ENCODE measurements at places on chromosomes 4 and X.

- no peak for DNase-seq
These were observed 295.1 kb downstream of the INPP4B start for GRCh38 chr4:142550965-142551364.

- DNase-seq: peak; percentile 30
These were observed at the start of gene KCND1 for GRCh38 chrX:48971249-48972219. TSS of gene KCND1 (minus strand) at chrX:48971844. CDS start at chrX:48970271, 1,573 bp downstream.

GRCh38 chr4:5759236-5760075, 48.5 kb downstream of the EVC start:
- no peak for DNase-seq

GRCh38 chr4:39759569-39759968, 61.6 kb downstream of the UBE2K start:
- no peak for DNase-seq

GRCh38 chr4:142777045-142777743, 68.9 kb downstream of the INPP4B start:
- DNase-seq: no peak

DNA sequence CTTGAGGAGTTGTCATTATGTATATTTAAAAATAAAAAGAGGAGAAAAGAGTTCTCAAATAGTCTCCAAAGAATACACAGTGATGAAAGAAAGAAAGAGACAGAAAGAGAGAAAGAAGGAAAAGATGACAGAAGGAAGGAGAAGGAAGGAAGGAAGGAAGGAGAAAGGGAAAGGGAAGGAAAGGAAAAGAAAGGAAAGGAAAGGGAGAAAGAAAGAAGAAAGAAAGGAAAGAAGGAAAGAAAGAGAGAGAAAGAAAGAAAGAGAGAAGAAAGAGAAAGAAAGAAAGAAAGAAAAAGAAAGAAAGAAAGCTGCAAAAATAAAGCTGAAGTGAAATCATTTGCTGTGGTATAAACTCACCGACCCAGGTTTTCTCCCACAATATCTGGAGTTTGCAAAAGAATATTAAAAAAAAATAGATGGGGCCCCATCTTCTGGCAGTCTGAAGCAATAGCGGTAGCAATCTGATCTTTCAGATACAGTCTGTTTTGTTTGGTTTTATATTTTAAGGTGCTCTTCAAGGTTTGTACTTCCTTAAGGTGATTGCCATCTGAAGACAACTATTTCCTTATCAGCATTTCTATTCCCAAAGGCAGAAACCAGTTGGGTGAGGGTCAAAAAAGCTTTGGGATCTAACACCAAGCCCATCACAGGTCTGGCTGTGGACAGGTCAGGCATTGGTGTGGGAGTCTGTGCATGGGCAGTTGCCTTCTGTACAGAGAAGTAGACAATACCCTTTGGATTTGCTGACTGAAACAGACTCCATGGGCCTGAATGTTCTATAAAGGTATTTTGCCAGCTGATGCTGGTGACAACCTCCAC, 160.4 kb downstream of the CPEB2 start:
- peak; percentile 43 for DNase-seq

GRCh38 chr4:185256446-185256845, 47.0 kb downstream of the SNX25 start:
- no peak for DNase-seq

DNA sequence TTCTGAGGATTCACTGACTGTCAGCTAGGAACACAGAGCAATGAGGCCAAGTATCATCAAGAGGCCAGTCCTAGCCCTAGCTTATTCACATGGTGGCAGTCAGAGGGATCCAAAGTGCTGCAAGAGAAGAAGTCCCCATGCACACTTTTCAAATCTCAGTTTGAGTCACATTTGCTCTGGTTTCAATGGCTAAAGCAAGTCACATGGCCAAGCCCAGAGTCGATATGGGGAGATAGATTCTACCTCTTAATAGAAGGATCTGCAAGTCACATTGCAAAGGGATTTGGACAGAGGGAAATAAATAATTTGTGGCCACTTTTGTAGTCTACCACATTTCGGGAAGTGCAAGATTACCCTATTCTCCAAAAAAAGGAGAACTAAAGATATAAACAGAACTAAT, 3.7 kb upstream of the LCORL start:
- DNase-seq: no peak

GRCh38 chr4:140839888-140840790, 84.0 kb upstream of the TBC1D9 start:
- DNase-seq: no peak

DNA sequence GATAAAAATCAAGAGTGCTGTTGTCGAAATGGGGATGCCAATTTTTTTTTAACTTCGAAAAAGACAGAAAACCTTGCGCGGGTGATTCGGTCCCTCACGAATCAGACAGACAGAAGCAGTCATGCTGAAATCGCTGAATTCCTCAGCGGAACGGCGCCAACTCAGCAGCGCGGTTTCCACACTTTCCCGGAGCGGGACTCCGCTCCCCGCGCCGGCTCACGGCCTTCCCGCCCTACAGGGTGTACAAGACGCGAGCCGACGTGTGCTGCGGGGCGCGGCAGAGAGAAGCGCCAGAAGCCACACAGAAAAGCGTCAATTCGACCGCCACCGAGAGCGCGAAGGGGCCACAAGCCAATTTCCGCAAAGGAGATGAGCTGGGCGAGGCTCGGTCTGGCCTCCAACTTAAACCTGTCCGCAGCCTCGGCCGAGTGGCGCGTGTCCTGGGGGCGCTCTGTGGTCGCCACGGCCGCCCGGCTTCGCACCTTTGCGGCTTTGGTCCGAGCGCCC, 1.3 kb downstream of the NEXMIF start:
- no peak for DNase-seq

GRCh38 chr4:184284742-184285141, 67.1 kb upstream of the ENPP6 start:
- no peak for DNase-seq

DNA sequence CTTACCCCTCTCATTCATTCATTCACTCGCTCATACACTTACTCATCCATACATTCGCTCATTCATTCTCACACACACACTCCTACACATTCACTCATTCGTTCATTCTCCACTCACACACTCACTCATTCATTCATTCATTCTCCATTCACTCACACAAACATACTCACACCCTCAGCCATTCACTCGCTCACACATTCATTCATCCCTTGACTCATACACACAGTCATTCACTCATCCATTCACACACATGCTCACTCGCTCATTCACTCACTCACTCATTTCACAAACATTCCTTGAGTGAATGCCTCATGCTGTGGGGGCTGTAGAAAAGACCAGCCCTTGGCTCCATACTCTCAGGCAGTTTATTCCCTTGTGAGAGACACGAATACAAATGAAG, 151.1 kb upstream of the MAMLD1 start:
- DNase-seq: peak; percentile 38

DNA sequence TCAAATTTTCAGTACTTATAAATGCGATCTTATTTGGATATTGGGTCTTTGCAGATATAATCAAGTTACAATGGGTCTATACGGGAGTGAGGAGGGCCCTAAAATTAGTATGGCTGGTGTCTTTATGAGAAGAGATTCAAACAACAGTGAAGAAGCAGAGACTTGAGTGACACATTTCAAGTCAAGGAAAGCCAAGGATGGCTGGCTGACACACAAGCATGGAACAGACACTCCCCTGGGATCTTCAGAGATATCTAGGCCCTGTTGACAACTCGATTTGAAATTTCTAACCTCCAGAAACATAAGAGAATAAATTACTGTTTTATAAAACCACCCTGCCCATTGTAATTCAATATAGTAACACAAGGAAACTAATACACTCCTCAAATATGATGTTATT, 1886.0 kb upstream of the PCDH7 start:
- no peak for DNase-seq

- DNase-seq: peak; percentile 55
These were observed at the start of gene ARMCX2 for GRCh38 chrX:101659601-101660063. TSS of gene ARMCX2 (minus strand) at chrX:101659850. CDS start at chrX:101657588, 2,262 bp downstream.

DNA sequence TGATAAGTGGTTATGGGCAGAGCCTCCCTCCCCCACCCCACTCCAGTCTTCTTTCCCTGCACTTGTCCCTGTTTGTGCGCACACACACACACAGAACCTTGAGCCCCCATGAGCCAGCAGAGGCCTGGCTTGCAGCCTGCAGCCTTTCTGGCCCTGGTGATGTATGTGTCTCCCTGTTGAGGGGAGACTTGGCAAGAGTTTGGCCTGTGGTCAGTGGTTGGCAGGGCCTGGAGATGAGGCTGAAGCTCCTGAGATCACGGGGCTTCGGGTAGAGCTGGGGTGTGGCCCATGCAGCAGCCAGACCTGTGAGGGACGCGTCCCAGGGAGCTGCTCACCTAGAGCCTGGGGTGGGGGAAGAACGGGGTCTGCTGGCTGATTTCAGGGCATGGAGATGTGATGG, 2.3 kb downstream of the GPR173 start:
- no peak for DNase-seq

DNA sequence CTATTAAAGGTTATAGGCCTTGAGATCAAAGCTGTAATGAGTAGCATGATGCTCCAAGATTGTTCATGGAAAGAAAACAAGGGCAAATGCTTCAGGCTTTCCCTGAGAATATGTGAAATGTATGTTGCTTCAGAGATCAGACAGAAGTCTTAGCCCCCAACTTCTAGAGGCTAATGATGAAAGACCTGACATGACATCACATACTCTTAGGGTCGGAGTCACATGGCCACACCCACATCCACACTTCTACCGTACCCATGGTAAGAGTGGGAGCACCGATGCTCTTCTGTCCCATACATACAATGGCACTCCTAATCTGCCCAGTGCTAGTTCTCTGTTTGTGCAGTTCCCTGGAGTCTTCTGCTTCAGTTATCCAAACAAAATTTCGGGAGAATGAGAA, 111.9 kb upstream of the ACSL4 start:
- DNase-seq: no peak

DNA sequence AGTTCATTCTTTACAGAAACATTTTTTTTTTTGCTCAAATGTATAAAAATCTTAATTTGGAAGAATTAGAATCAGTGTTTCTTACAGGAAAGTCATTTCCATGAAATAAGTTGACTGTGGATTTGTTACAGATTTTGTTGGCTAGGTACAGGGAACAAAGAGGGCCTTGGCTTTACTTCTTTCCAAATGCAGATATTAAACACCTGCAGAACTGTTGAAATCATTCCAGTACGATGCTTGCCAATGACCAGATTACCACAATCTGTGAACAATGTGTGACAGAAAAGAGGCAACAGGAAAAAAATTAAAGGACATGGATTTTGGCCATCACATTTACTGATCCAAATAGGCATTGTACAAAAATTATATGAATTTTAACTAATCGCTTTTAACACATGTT, 70.8 kb downstream of the ANXA10 start:
- no peak for DNase-seq

GRCh38 chr4:89111833-89112563, 665 bp downstream of the TIGD2 start:
- no peak for DNase-seq

DNA sequence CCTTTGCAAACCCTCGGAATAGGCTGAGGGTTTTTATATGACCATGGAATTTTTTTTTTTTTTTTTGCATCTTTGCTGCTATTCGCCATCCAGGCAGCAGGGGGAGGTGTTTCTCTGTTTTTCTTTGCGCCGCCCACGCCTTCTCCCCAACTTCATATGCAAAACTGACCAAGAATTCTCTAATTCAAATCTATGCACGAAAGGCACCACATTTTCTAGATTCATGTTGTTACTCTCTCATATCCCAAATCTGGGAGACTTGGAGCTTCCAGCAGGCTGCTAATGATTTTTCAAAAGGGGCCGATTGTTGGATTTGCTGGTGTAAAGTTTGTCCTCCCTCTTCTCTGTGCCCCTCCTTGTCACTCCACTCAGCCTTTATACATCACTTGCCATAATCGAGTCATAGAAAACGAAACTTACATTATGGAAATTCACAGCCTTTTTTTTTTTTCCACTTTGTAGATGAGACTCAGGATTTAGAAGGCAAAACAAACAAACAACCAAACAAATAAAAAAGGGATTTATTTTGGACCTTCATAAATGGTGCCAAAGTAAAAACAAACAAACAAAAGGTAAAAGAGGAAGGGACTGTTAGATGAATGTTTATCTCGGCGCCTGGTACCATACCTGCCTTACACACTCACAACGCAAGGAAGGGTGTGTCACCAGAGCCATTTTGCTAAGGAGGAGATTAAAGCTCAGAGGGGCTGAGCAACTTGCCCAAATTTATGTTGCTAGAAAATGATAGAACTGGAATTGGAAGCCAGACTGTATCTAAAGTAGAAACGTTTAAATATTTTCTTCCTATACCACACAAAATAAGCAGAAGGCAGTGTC, 29.3 kb upstream of the BOD1L1 start:
- peak; percentile 60 for DNase-seq

DNA sequence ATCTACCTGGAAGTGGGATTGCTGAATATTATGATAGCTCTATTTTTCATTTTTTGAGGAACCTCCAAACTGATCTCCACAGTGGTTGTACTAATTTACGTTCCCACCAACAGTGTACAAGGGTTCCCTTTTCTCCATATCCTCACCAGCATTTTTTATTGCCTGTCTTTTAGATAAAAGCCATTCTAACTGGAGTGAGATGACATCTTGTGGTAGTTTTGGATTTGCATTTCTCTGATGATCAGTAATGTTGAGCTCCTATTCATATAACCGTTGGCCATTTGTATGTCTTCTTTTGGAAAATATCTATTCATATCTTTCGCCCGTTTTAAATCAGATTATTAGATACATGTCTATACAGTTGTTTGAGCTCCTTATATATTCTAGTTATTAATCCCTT, 101.8 kb downstream of the RASGEF1B start:
- DNase-seq: no peak

DNA sequence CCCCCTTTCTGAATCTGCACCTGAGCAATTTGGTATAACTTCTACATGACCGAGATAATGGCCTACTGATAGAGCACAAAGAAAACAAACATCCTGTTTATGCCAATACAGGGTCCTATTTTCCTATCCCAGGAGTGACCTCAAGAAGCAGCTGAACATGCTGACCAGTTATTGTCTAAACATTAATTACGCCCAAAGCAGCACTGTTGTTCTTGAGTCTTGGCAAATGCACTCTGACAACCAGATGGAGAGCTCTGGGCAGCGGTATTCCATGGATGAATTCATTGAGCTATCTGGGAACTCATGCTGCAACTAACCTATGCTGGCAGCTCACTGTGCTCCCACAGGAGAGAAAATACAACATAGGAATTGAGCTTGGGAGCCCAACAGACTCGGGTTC, 52.6 kb downstream of the PCYT1B start:
- DNase-seq: no peak

DNA sequence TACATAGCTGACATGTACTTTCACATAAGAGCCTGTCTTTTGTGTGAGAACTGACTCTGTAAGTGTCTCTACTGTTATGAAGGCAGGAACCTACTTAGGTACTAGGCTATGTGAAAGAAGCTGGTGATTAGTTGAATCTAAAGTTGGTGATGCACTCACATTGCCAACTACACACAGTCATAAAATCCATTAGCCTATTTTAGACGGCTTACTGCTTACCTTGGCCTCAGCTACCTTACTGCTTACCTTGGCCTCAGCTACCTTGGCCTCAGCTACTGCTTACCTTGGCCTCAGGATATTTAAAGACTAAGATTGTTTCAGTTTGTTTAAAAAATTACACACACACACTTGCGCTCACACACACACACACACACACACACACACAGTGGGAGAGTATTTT, 549.7 kb downstream of the IL1RAPL1 start:
- DNase-seq: no peak

GRCh38 chr4:93814141-93814540, 14.4 kb upstream of the ATOH1 start:
- no peak for DNase-seq
